ENCODE measurements at places on chromosomes 4 and X.

GRCh38 chr4:137968956-137969678 is 273.0 kb downstream of the SLC7A11 start:
- DNase-seq, result no peak

DNA sequence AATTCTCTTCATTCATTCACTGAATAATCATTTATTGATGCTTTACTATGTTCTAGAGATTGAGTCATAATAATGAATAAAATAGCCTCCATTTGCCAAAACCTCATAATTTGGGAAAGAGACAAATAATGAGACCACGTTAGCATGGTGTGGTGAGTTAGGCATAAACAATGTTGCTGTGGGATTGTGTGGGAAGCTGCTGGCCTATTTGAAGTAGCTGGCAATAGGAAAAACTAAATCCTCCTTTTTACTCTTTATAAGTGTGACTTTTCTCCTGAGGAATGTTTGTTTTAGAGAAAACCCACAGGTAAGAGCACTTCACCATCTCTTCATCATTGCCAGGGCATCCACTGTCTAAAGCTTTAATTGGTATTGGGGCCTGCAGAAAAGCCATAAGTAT is 95.3 kb downstream of the AREG start:
- no peak for DNase-seq

GRCh38 chr4:153955327-153955726 is 166.4 kb upstream of the SFRP2 start:
- no peak for DNase-seq

DNA sequence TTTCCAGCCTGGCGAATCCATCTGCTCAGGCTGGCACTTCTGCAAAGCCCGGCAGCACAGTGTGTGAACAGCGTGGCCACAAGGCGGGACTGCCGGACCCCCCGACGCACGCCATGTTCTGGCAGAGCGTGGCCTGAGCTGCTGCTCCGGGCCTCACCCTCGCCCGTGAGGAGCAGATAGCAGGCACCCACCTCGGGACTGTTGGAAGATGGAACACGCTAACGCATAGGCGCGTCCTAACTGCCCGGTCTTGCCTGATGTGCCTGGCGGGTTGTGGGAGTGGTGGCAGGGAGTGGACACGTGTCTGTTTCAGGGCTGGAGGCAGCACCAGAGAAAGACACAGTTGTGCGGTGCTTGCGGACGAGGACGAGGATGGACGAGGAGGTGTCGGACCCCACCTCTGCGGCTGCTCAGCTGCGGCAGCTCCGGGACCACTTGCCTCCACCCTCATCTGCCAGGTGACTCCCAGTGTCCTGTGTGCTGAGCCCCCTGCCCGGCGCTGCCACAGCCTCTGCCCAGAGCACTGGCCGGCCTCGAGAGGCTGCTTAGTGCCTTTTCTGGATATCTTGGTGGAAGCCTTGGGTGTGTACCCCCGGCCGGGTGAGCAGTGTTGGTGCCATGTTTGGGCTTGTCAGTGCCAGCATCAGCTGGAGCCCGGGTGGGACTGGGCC is 28.2 kb downstream of the UVSSA start:
- no peak for DNase-seq

- peak; percentile 48 for DNase-seq
Measured at GRCh38 chr4:6225469-6225868, 25.1 kb upstream of the JAKMIP1 start.

- no peak for DNase-seq
Measured at GRCh38 chr4:107579099-107579498, 140.9 kb downstream of the PAPSS1 start.

DNA sequence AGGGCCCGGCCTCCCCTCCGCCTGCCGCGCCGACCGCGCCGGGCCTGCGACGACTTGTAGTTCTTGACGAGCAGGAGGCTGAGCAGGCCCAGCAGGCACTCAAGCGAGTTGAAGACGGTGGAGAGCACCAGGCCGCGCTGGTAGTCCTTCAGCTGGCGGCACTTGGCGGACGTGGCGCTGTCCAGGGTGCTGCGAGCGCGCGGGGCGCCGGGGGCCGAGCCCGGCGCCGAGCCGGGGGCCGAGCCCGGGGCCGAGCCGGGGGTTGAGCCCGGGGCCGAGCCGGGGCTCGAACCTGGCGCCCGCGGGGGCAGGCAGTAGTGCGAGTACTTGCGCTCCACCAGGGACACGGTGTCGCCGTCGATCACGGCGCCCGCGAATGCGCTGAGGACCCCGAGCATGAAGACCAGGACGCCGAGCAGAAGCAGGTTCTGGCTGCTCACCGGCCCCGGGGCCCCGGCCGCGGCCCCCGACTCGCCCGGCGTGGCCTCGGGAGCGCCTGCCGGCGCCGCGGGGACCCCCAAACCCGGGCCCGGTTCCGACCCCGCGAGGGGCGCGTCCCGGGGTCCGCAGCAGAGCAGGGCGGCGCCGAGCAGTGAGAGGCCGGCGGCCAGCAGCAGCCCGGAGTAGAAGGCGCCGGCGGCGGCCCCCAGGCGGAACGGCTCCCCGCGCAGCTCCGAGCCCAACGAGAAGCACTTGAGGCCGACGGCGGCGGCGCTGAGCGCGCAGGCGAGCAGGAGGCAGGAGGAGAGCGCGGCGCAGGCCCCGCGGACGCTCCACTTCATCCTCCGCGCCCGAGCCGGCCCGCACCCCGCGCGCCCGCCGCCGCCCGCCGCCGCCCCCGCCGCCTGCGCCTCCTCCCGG is 584 bp downstream of the TMEM271 start:
- DNase-seq, result no peak

GRCh38 chrX:2395261-2395992 is 105.3 kb downstream of the DHRSX start:
- no peak for DNase-seq

- DNase-seq, result no peak
Measured at GRCh38 chr4:181595716-181596115, 647.5 kb upstream of the TENM3 start.

GRCh38 chr4:121168446-121169281 is 4.5 kb upstream of the TNIP3 start:
- DNase-seq, result no peak

GRCh38 chr4:80115368-80116181 is 42.5 kb upstream of the ANTXR2 start:
- DNase-seq, result no peak

- DNase-seq, result no peak
Measured at GRCh38 chr4:58261526-58261925, 1151.3 kb upstream of the IGFBP7 start.

DNA sequence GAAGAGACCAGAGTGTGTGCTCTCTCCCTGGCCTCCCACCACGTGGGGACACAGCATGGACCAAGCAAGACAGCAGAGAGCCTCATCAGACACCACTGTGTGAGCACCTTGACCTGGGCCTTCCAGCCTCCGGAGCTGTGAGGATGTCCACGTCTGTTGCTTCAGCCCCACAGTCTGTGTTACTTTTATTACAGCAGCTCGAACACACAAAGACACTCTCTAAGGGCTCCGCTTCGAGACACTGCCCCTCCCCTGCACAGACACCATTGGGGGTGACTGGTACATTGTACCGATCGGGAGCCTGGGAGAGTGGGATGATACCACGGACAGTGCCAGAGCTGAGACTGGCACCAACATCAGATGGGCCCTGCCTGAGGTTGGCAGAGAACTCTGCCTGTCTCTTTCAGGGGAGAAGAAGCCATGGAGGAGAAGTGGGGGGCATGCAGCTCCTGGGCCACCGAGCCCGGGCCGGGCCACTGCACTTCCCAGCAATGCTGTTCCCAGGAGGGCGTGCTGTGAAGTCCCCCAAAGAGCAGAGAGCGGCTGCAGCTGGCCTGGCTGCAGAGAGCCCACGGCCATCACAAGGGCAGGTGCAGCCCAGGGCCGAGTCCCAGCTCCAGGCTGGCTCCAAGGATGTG is 48.1 kb upstream of the HMX1 start:
- no peak for DNase-seq

DNA sequence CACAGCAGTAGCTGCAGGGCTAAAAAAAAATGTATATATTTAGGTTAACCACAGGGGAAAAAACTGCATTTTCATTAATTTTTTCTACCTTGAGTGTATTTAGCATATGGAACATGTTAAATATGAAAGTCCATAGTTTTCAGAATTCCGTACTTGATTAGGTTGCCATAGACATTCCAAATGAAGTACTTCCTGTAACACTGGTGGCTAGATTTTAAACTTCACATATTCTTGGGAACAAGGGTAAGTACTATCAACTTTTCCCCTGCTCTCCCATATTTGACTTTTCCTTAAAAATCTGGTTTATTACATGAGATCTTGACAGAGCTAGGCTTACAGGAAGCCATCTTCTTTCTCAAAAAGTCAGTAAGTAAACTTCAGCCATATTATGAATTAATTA is 9.8 kb downstream of the SLC7A11 start:
- DNase-seq, result no peak

DNA sequence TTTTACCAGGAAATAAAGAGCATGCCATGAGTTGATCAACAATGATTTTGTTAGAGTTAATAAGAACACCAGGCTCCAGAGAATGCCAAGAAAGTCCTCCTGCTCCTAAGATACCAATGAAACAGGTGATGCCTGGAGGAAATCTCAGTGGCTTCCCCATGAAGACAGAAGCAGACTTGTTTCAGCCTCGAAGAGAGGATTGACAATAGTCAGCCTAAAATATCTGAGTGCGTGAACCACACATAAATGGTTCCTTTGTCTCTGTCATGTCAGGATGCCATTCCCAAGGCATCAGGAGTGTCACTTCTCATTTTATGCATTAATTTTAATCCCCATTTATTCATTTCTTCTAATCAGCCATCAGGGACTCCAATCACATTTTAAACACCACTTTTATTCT is 69.6 kb downstream of the PHOX2B start:
- DNase-seq, result no peak

- no peak for DNase-seq
Measured at GRCh38 chr4:19187096-19187495, 1064.6 kb upstream of the SLIT2 start.

All from HTR-8/SVneo (cell line).